ENCODE measurements at places on chromosomes 1 and 21.

DNA sequence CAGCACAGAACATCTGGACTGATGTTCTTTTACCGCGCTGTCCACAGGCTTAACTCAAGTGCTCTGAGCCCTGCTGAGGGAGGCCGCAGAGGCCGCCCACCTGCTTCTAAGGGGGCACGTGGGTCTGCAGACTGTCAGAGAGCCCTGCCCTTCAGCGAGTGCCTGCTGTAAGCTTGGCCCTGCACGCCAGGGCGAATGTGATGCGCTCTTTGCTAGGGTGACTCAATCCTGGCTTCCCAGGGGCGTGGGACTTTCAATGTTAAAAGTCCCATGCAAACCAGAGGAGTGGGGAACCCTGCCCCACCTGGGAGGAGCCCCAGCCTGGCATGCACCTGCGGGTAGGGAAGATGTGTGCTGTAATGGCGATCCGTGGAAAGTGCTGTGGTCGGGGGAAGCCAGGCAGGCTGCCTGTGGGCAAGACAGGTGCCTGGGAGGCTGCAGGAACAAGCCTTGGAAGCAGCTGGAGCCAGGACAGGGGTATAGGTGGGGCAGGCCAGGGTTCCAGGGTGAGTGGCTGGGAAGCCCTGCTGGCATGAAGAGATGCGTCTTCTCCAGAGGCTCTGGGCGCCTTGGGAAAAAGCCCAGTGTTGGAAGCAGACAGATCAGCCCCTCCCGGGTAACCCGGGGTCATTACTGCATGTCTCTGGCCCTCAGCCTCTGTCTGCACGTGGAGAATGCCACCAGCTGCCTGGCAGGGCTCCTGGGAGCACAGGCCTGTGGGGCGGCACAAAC lies 594 bp upstream of the PANK4 start:
- no peak for DNase-seq

- DNase-seq, result no peak
Observed at GRCh38 chr1:110474444-110474843, 23.5 kb downstream of the PROK1 start.

- no peak for DNase-seq
Observed at GRCh38 chr1:34918977-34919561, 10.4 kb downstream of the DLGAP3 start.

- DNase-seq, result no peak
Observed at GRCh38 chr1:211111351-211111750, 22.6 kb downstream of the KCNH1 start.
